CD8-positive, alpha-beta memory T cell (primary cell): ENCODE measurements at places on chromosomes 7 and 10. TPM values are rescaled to one million over a fixed set of nuclear protein-coding genes. Genes with fewer than 3 reads are reported as not detected.

The LRRC17 gene
- not detected for total RNA-seq

The RAMP3 gene
- not detected for total RNA-seq

The IFIT1B gene
- total RNA-seq, result not detected

The SLC18A2 gene
- total RNA-seq, result 0.07 TPM

The KCP gene
- 1.1 TPM for total RNA-seq

The ZPBP gene
- not detected for total RNA-seq

The OR2A5 gene
- total RNA-seq, result not detected

The ZNF735 gene
- not detected for total RNA-seq

The STEAP1B gene
- total RNA-seq, result not detected

The RAPGEF5 gene
- 0.13 TPM for total RNA-seq

The HYAL4 gene
- total RNA-seq, result not detected

The SPAG6 gene
- not detected for total RNA-seq

The LRRTM3 gene
- total RNA-seq, result not detected

The ARHGEF35 gene
- total RNA-seq, result 5.3 TPM

The DGKI gene
- total RNA-seq, result 1.4 TPM

The PDE6C gene
- not detected for total RNA-seq

The GDF2 gene
- not detected for total RNA-seq

The ANKRD22 gene
- total RNA-seq, result not detected

The NUTM2A gene
- total RNA-seq, result 0.48 TPM

The CCL24 gene
- total RNA-seq, result not detected

The DLD gene
- 121 TPM for total RNA-seq
